ENCODE measurements at places on chromosomes 13 and 19. TPM values are rescaled to one million over a fixed set of nuclear protein-coding genes. Genes with fewer than 3 reads are reported as not detected.
A peak's percentile ranks its signal among the peaks of the same experiment; 100 is the strongest.

Gene FCAR
- not detected for total RNA-seq

Gene ZNRF4
- total RNA-seq = not detected

Gene ITGBL1
- total RNA-seq = 29.5 TPM

Gene ABCA7
- 20.0 TPM for total RNA-seq

Gene GIPC3
- total RNA-seq = 0.29 TPM

Gene SEMA6B
- total RNA-seq = 5.9 TPM

DNA sequence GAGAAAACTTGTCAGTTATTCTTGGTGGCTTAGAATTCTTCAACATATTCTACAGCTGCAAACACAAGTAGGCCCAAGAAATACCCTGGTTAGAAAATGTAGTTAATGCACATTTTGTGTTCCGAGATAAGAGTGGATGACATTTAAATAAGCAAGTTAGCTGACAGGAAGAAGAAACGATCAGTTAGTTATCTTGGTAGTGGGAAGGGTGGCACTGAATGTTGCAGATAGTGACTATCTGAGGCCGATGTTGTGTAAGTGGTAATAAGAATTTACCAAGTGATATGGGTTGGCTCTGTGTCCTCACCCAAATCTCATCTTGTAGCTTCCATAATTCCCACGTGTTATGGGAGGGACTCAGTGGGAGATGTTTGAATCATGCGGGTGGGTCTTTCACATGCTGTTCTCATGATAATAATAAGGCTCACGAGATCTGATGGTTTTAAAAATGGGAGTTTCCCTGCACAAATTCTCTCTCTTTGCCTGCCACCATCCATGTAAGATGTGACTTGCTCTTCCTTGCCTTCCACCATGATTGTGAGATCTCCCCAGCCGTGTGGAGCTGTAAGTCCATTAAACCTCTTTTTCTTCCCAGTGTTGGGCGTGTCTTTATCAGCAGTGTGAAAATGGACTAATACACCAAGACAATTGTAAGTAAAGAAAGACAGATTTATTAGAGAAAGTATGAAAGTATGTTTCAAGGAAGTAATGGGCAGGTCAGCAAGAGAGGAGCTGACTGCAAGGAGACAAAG is 10.9 kb upstream of the AKAP11 start:
- no peak for DNase-seq

DNA sequence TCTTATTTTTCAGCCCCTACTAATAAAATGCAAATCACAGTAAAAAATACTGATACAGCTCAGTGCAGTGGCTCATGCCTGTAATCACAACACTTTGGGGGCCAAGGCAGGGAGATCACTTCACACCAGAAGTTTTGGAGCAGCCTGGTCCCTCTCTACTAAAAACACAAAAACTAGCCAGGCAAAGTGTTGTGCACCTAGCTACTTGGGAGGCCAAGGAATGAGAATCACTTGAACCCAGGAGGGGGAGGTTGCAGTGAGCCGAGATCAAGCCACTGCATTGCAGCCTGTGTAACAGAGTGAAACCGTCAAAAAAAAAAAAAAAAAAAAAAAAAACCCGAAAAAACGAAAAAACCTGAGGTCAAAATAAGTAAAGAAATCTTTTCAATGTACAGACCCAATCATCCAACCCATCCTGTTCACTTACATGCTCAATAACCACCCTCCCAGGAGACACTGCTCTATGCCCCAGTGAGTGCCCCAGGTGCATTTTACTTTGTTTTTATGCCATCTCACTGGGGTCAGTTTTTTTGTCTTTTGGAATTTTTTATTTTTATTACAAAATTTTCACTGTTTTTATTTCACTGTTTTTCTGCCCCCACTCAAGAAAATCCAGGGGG is 107.0 kb downstream of the ZNF486 start:
- no peak for DNase-seq

DNA sequence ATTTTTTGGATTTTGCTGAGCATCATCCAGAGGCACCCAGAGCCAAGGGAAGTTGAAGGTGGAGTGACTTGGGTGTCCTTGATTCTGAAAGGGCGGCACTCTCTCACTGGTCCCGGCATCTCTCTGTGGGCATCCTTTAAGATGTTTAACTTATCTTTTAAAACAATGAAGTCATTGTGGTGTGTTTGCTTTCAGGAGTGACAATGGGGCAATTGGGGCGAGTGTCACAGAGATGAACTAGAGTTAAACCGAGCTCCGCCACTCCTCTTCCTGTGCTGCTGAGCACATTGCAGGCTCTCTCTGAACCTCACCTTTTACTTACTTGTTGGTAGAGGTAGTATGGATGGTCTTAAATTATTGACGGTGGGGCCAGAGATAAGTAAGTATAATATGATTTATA is 295.7 kb downstream of the MYO16 start:
- no peak for DNase-seq

GRCh38 chr13:34779171-34779570 is 162.9 kb upstream of the NBEA start:
- DNase-seq = no peak

DNA sequence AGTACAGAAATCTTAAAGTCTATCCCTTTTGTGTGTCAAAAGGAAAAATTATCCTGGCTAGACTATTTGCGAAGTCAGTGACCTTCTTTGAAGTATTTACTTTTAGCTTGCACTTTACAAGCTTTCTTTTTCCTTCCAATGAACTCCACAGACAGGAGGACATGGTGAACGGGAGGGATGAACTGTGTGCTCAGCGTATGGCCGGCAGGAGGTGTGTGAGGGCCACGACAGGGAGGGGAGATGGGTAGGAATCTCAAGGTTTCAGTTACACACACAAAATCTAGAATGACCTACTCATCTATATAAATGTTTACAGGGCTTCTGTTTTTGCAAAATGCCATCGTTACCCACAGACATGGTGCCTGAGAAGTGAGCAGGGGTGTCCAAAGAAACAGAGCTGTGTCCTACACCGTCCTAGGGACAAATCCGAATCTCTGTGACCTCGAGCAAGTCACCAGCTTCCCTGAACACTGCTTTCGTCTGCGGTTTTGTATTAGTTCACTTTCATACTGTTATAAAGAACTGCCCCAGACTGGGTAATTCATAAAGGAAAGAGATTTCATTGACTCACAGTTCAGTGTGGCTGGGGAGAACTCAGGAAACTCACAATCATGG is 537.2 kb downstream of the LIG4 start:
- DNase-seq = peak; percentile 45

DNA sequence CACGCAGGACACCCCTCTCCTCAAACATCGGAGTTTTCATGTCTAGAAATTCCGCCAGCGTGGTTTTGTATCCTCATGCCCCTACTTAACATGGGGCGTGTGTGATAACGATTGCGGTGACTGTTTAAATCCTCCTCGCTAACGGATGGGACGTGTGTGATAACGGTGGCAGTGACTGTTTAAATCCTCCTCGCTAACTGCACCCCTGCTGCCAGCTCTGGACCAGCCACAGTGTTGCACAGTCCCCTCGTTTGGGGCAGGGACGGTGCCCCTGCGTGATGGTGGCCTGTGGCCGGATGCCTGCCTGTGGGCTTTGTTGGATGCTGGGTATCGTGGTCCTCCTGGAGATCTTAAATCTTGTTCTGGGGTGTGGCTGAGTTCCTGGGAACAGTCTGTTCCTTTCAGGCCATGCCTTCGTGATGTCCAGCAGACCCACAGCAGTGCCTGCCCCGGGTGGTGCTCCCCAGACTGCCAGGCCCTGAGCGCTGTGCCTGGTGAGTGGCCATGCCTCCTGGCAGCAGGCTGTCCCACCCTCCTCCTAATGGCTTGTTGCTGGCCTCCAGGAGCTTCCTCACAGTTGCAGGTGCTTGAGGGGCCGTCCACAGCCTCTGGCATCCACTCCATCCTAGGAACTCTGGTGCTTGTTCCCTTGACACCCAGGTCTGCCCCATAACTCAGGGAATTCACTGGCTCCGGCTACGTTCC is 122.5 kb upstream of the MCF2L start:
- DNase-seq = no peak

DNA sequence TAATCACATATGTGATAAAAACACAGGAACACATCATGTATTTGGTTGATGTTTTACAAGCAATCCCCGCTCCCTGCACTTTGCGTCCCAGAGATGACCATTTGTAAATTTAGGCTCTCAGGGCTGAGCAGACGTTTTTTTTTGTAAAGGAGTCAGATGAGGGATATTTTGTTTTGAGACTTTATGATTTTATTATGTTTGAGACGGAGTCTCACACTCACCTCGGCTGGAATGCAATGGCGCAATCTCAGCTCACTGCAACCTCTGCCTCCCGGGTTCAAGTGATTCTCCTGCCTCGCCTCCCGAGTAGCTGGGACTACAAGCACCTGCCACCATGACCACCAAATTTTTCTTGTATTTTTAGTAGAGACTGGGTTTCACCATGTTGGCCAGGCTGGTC is 1.4 kb downstream of the TLE6 start:
- DNase-seq = no peak

DNA sequence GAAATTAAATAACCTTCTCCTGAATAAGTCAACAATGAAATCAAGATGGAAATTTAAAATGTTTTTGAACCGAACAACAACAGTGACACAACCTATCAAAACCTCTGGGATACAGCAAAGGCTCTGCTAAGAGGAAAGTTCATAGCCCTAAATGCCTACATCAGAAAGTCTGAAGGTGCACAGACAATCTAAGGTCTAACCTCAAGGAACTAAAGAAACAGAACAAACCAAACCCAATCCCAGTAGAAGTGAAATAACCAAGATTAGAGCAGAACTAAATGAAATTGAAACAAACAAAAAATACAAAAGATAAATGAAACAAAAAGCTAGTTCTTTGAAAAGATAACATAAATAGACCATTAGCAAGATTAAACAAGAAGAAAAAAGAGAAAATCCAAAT is 9.0 kb downstream of the UGGT2 start:
- DNase-seq = no peak

DNA sequence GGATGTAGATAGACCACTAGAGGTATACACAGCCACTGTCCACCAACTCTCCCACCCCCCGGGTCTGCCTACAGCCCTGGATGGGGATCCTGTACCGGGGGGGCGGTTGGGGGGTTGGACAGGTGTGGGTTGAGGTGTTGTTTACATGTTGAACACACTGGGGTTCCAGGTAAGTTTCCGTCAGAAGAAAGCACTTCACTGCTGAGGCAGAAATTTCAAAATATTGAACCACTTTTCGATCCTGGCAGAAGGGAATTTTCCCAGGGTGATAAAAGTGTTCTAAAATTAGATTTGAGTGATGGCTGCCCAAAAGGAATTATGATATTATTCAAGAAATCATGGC is 6.6 kb upstream of the CEACAM16 start:
- no peak for DNase-seq
